ENCODE measurements at places on chromosomes 16 and 17.

GRCh38 chr17:1978396-1978949, 46.7 kb downstream of the RTN4RL1 start:
- no peak for DNase-seq

- no peak for DNase-seq
Observed at GRCh38 chr16:25224731-25225319, 8.1 kb downstream of the AQP8 start.

DNA sequence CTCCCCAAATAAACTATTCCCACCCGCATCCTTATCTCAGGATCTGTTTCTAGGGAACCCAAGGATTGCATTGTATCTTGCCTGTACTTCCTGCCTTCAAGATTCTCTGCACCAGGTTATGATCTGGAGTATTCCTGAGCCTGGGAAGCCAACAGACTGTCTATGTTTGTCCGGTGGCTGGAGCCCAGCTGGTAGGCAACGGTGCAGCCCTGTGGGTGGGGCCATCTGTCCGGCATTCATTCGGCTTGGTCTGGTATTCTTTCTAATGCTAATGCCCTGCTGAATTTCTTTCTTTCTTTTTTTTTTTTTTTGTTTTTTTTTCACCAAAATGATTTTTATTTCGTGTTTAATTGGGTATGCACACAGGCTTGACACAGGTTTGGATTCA, 20.7 kb upstream of the TVP23A start:
- no peak for DNase-seq

- no peak for DNase-seq
Observed at GRCh38 chr16:10080051-10080772, 102.0 kb downstream of the GRIN2A start.

DNA sequence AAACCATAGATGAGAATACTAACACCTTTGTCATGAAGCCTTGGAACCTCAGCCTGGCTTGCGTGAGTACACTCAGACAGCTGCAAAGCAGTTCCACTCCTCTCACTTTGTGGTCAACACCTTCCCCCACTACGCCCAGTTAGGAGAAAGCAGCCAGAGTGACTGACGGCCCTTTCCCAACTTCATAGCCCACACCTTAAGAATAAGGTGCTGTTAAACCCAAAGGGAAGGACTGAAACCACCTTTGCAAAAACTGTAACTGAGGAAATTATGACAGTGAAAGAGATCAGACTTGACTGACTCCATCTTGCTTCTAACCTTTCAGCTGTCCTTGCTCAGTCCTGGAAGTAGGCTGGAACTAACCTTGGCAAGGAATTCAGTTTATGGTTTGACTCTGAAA, 13.7 kb downstream of the N4BP1 start:
- DNase-seq, result no peak

- DNase-seq, result no peak
Observed at GRCh38 chr17:77851921-77852320, 106.6 kb upstream of the TNRC6C start.

DNA sequence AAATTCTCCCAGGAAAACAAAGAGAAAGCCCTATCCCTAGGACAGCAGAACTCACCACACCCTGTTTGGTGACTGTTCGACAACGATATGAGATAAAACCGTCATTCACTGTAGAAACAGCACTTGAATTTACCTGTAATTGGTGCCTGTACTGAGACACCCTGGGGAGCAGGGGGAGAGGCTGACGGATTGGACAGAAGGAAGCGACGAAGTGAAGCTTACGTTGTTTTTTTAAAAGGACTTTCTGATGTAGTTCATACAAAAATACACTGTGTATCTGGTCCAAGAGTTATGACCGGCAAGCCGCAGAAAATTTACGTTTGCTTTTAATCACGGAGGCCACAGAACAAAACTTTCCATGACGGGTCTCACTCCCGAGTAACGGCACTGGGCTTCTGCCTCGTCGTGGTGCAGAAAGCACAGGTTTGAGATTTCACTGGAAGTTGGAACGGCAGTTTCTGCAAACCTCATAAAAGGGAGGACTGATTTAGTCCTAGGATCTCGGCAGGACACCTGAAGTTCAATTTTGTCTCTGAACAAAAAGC, 9.7 kb downstream of the NXN start:
- no peak for DNase-seq

- no peak for DNase-seq
Observed at GRCh38 chr16:52069866-52070265, 477.1 kb downstream of the TOX3 start.

DNA sequence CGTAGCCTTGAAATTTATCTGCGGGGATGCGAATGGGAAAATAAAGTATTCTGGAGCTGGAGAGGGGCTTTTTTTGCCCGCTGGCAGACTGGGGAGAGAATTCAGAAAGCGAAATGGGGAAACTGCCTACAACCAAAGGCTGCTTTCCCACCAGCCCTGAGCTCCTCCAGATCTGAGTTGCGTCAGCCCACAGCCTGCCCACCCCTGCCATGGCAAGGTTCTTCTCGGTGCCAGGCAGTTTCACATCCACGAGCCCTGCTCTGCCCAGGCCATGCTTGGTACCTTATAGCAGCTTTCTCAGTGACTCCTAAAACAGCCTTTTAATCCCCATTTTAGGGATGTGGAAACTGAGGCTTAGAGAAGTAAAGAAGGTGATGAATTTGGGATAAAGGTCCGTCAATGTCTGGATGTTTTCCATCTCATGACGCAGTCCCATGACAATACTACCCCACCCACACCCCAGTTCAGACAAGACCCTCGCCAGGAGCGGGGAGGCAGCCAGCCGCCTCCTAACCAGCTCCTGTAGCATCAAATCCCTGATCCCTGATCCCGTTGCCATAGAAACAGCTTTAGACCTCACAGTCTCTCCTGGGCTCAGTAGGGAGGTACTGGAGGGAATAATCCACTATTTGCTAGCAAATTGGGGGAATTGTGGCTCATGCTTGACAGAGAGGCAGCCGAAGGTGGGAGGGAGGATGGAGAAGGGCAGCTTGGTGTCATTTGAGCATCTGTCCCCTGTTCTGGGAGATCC, 113.5 kb downstream of the MGAT5B start:
- no peak for DNase-seq

DNA sequence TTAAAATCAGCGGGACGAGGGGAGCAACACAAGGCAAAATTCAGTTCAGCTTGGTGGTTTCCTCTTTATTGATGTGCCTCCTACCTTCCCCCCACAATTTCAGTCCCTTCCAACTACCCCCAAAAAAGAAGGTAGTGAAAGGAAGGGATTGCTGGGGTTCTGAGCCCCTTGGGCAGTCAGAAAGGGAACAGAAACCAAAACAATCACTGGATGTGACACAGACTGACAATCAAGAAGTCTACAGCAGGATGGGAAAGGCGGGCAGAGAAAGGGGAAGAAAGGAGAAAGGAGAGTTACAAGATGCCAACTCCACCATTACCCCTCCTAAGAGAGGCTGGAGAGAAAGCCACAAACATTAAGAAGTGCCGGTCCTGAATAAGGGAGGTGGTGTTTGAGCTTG, 1.1 kb upstream of the PHF23 start:
- no peak for DNase-seq

GRCh38 chr16:10485698-10486382, 94.6 kb downstream of the EMP2 start:
- no peak for DNase-seq

DNA sequence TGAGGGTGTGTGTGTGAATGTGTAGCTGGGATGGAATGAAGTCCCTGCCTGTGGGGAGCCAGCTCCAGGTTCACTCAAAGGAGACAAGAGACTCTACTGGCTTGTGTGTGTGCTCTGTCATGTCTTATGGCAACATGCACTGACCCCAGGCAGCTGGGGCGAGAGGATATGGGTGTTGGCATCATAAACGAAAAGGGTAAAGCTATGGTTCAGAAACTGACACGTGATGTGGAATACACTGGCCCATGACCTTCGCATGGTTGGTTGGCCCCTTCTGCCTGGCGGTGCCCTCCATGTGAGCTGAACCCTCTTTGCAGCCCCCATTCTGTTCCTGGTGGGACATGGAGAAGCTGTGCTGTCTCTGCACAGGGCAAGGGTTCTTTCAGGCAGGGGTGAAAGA, 21.9 kb downstream of the ZNF750 start:
- DNase-seq, result no peak

DNA sequence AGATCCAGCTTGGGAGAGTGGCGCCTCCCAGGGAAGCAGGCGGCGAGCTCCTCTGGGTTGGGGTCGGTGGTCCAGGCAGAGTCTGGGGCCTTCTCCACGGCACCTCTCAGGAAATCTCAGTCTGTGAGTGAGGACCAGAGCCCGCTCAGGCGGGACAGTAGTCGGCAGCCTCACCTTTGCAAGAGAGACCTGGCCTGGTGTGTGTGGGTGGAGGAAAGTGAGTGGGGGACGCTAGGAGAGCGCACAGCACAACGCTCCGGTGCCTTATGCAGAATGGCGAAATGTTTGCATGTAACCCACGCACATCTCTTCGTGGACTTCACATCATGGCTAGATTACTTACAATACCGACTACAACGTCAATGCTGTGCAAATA, 2.2 kb downstream of the AHSP start:
- DNase-seq, result no peak

- no peak for DNase-seq
Observed at GRCh38 chr16:24347556-24347955, 91.4 kb downstream of the CACNG3 start.

DNA sequence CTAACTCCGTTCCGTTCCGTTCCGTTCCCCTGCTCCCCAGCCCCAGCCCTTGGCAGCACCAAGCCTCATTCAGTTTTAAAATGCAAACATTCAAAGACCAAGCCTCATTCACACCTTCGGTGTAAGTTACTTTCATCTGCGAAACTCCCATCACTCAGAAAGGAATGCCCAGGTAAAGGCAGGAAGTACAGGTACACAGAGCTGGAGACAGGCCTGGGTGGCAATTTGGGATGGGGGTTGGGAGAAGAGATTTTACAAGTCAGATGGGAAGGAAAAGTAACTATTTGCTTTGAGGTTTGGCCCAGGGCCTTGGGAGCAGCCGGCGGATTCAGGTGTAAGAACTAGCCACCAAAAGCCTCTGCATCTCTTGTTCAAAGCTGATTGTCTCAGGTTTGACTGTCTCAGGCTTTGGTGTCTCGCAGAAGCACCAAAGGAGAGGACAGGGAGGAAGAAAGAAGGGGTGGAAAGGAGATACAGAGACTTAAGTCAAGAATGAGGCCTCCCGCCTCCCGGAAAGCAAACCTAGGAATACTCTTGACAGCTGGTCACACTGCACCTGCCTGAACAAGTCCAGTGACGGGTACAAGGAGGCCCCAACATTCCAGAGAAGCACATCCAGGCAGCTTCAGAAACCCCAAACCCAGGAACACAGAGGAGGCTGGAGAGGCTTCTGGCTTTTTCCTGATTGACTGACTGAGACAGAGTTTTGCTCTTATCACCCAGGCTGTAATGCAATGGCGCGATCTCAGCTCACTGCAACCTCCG, 54.7 kb downstream of the NXN start:
- no peak for DNase-seq

DNA sequence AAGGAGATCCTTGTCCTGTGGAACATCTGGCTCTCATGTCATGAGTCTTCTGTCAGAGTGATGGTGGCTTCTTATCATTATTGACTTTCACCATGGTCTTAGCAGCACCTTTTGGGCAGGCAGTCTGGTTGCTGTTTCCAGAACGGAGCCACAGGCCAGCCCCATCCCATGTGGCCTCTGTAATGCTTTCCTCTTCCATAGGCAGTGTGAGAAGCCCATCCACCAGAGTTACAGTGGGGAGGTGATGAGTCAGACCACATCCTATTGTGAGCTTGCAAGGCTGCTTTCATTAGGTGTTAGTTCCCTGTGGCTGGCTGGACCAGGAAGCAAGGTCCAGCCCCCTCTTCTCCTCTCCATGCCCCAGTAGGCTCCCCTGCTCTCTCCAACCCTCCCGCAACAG, 30.8 kb upstream of the SPACA3 start:
- DNase-seq, result no peak

DNA sequence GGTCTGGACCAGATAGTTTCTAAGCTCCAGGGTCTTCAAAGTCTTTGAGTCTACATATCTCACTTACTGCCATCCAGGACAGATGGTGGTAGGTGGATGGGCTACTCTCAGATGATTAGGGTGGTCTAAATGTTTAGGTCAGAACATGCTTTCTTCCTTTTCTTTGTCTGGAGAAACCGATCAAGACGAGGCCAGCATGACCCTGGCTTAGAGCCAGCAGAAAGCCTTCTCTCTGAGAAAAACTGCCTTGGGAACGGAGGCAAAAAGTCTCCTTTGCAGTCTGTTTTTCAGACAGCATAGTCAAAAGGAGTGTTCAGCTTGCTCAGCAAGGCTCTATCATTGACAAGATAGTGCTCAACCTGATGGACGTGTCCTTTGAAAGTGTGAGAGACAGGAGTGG, 48.8 kb downstream of the SPACA3 start:
- no peak for DNase-seq

DNA sequence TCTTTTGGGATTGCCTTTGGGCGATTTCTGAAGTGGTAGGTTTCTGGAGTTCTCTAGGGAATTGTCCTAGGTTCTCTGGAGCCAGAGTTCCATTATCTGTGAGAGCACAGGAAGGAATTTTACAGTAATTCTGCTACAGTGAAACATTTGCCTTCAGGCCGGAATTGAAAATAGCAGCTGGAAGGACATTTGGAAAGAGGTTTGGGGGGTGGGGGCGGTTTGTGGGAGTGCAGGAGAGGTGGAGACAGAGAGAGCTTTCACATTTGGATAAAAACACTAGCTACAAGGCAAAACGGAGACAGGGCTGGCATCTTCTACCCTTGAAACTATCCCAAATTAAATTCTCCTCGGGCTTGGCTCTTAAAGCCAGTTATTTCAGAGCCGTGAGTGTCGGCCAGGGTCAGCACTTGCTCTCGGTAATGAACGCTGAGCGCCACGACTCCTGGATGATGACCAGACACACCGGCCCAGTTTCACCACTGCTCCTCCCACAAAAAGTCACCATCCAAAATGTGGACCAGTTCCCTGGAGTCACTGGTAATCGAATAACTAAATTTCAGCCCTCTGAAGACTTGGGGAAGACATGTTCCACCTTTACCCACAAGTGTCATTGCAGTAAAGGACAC, 67.7 kb upstream of the TANC2 start:
- no peak for DNase-seq

Measured in CD4-positive, alpha-beta T cell treated with Interleukin-15 for 1 hour (primary cell).